ENCODE measurements at places on chromosomes 12 and 14.
A peak's percentile ranks its signal among the peaks of the same experiment; 100 is the strongest.

DNA sequence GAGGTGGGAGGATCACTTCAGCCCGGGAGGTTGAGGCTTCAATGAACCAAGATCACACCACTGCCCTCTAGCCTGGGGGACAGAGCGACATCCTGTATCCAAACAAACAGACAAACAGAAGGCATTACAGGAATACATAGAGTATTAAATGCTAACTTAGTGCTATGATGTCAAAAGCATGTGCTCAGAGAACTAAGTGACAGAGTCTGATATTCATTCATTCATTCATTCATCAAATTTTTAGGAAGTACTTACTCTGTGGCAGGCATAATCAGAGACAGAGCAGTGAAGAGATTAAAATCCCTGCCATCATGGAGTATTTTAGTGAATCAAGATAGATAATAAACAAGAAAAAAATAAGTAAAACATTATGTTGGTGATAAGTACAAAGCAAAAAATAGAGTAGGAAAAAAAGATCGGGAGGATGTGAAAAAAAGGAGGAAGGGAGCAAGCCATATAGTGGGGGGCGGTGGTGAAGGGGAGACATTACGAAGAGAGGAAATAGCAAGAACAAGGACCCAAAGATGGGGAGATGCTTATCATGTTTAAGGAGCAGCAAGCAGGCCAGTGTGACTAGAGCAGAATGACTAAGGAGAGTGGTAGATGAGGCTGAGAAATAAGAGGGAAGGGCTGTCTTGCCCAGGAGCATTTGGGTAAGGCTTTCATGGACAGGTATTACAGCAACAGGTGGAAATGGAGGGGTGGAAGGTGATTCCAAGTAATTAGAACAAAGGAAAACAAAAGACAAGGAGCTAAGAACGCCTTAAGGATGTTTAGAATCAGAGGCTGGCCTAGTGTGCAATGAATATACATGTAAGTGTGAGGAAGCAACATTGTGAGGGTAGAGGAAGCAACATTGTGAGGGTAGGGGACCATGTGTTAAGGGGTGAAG, 2.8 kb downstream of the MAP4K5 start:
- no peaks in the 10 kb centered on the region for H3K27me3 ChIP-seq
- peaks cover 70% of the 10 kb centered on the region for H3K4me1 ChIP-seq
- no peak for DNase-seq
- H3K27ac ChIP-seq, result peak overlapping the region; percentile 97
- no peaks in the 10 kb centered on the region for H3K36me3 ChIP-seq
- H3K4me3 ChIP-seq, result no peak overlapping the region

DNA sequence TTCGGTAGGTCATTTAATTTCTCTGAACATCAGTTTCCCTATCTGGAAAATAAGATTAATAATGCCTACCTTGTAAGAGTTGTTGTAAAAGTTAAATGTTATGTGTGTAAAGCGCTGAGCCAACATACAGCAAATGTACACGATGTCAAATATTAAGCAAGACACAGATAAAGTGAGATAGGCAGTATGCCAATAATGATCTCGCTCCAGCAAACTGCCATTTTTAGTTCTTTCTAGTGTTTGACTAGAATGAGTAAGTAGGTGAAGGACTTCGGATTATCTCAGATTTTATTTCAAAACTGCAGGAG, 840 bp downstream of the DHRS7 start:
- peak overlapping the region; percentile 83 for H3K4me3 ChIP-seq
- no peak for DNase-seq
- no peaks in the 10 kb centered on the region for H3K27me3 ChIP-seq
- peak overlapping the region; percentile 96 for H3K27ac ChIP-seq
- no peaks in the 10 kb centered on the region for H3K36me3 ChIP-seq
- H3K4me1 ChIP-seq, result peaks cover 20% of the 10 kb centered on the region

DNA sequence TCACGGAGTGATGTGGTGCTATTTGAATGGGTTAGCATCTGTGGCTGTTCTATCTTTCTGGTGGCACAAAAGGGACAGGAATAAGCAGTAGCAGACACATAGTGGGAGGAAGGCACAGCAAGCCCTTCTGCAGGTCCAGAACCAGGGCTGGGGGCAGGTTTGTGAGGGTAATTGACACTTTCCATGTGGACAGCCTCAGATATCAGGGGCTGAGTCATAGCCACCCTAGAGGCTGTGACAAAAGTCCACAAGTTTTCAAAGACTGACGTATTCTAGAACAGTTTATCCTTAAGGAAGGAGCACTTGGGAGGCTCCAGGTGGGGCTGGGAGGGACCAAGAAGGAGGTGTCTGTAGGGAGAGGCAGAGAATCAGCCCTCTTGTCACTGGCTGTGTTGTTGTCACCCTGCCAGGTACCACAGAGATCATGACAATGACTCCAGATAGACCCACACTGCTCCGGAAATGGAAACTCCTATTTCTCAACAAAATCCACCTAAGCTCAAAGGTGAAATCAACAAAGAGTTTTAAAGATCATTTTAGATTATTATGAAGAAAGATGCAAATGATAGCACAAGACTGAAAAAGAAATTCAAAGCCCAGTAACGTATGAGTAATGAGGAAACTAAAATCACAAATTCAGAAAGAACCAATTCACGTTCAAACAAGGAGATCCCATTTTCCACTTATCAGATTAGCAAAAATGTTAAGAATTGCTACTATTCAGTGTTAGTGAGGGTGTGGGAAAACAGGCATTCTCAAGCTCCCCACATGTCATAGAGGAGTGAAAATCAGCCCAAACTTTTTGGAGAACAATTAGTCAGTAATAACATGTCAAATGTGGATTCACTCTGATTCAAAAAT, 48.3 kb downstream of the NFKBIA start:
- H3K27me3 ChIP-seq, result no peaks in the 10 kb centered on the region
- no peak for DNase-seq
- H3K4me3 ChIP-seq, result no peak overlapping the region
- H3K36me3 ChIP-seq, result no peaks in the 10 kb centered on the region

GRCh38 chr12:30794020-30794419, 39.3 kb upstream of the CAPRIN2 start:
- no peaks in the 10 kb centered on the region for H3K36me3 ChIP-seq
- peaks cover 22% of the 10 kb centered on the region for H3K4me1 ChIP-seq
- H3K27me3 ChIP-seq, result no peaks in the 10 kb centered on the region
- no peak overlapping the region for H3K4me3 ChIP-seq
- DNase-seq, result no peak
- no peak overlapping the region for H3K27ac ChIP-seq

- no peak overlapping the region for H3K27ac ChIP-seq
- no peak for DNase-seq
- no peaks in the 10 kb centered on the region for H3K4me1 ChIP-seq
- no peak overlapping the region for H3K4me3 ChIP-seq
- no peaks in the 10 kb centered on the region for H3K27me3 ChIP-seq
Measured at GRCh38 chr14:87409393-87409792, 583.6 kb downstream of the GALC start.

- H3K4me3 ChIP-seq, result no peak overlapping the region
- H3K4me1 ChIP-seq, result no peaks in the 10 kb centered on the region
- no peak for DNase-seq
- no peaks in the 10 kb centered on the region for H3K27me3 ChIP-seq
- no peak overlapping the region for H3K27ac ChIP-seq
Measured at GRCh38 chr12:38934078-38934584, 28.7 kb upstream of the CPNE8 start.

GRCh38 chr14:103301512-103302354, 32.3 kb upstream of the EIF5 start:
- no peaks in the 10 kb centered on the region for H3K27me3 ChIP-seq
- H3K4me3 ChIP-seq, result no peak overlapping the region
- H3K36me3 ChIP-seq, result no peaks in the 10 kb centered on the region
- DNase-seq, result no peak
- H3K4me1 ChIP-seq, result no peaks in the 10 kb centered on the region

- no peak overlapping the region for H3K4me3 ChIP-seq
- no peak for DNase-seq
- H3K27ac ChIP-seq, result no peak overlapping the region
- H3K4me1 ChIP-seq, result no peaks in the 10 kb centered on the region
- H3K27me3 ChIP-seq, result no peaks in the 10 kb centered on the region
Measured at GRCh38 chr12:95918194-95918993, 24.0 kb downstream of the CCDC38 start.

GRCh38 chr14:101473795-101474562, 87.3 kb upstream of the DIO3 start:
- DNase-seq, result no peak
- H3K4me3 ChIP-seq, result no peak overlapping the region
- no peaks in the 10 kb centered on the region for H3K27me3 ChIP-seq
- peak overlapping the region; percentile 91 for H3K27ac ChIP-seq
- peaks cover 48% of the 10 kb centered on the region for H3K4me1 ChIP-seq
- H3K36me3 ChIP-seq, result no peaks in the 10 kb centered on the region

DNA sequence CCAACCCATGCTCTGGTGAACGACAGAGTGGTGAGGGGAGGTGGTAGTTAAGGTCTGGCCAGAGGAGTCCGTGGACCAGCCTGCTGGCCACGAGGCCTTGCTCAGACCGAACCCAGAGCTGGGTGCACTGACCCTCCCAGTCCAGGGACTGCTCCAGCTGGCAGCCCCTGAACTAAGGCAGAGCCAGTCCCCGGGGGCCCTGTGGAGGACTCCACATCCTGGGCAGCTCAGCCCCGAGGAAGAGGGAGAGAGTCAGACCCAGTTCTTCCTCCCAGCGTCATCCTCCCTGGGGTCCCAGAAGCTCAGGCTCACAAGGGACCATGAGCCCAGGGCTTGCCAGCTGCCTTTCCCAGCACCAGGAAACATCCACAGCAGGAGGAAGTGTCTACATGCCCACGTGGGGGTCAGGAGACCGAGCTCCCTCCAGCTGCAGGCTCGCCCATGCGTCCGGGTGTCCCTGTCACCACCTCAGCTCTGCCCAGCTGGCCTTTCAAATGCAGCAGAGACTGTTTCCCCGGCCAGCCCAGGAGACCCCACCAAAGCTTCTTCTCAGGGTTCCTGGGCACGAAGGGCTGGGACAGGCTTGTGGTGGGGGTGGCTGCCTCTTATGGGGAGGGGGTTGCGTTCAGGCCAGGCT, 194.4 kb downstream of the KIF26A start:
- DNase-seq, result no peak
- H3K27me3 ChIP-seq, result no peaks in the 10 kb centered on the region
- no peaks in the 10 kb centered on the region for H3K4me1 ChIP-seq

- no peak overlapping the region for H3K27ac ChIP-seq
- H3K4me1 ChIP-seq, result no peaks in the 10 kb centered on the region
- DNase-seq, result no peak
- no peak overlapping the region for H3K4me3 ChIP-seq
- no peaks in the 10 kb centered on the region for H3K27me3 ChIP-seq
- no peaks in the 10 kb centered on the region for H3K36me3 ChIP-seq
Measured at GRCh38 chr12:29396774-29397173, 15.8 kb upstream of the ERGIC2 start.

All from vagina (tissue), 2 donors.